ENCODE measurements at places on chromosomes 2 and 18.
A peak's percentile ranks its signal among the peaks of the same experiment; 100 is the strongest.

GRCh38 chr2:186256540-186256939 is 229.5 kb upstream of the ZC3H15 start:
- DNase-seq = peak; percentile 10

DNA sequence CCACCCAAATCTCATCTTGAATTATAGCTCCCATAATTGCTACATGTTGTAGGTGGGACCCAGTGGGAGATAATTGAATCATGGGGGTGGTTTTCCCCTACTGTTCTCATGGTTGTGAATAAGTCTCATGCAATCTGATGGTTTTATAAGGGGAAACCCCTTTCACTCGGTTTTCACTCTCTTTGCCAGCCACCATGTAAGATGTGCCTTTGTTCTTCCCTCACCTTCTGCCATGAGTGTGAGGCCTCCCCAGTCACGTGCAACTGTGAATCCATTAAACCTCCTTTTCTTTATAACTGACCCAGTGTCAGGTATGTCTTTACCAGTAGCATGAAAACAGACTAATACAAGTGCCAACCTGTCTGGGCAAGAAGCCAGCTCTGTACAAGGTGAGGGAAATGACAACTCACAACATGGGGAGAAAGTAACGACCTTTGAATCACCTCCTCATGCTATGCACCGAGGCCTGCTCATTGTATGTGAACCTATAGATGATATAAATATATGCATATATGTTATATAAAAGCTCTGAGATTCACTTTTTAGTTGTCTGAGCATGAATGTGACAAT is 162.2 kb downstream of the ALPK2 start:
- DNase-seq = no peak

- no peak for DNase-seq
Measured at GRCh38 chr2:203399031-203399430, 70.8 kb downstream of the ABI2 start.

- no peak for DNase-seq
Measured at GRCh38 chr2:135925571-135925970, 49.3 kb upstream of the MCM6 start.

GRCh38 chr2:227423656-227424499 is 36.1 kb upstream of the SCYGR1 start:
- no peak for DNase-seq

DNA sequence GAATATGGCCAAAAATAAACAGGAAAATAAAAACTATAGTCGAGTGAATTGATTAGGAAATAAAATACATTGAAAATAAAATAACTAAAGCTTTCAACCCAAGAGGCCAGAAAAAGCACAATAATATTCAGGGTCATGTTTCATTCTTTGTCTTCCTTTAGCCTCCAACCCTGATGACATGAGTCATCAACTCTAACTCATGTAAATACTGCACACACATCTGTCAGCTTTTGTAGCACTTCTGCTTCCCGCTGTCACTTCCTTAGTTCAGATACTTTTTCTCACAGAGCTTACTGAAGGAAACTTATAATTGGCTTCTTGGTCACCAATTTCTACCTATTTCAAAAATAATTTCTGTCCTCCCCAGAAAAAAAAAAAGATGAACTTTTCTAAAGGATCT is 112.8 kb downstream of the UPP2 start:
- peak; percentile 23 for DNase-seq

GRCh38 chr2:134232461-134232860 is 21.4 kb upstream of the MGAT5 start:
- no peak for DNase-seq

- DNase-seq = no peak
Measured at GRCh38 chr2:230234122-230234722, 8.7 kb downstream of the SP140 start.

DNA sequence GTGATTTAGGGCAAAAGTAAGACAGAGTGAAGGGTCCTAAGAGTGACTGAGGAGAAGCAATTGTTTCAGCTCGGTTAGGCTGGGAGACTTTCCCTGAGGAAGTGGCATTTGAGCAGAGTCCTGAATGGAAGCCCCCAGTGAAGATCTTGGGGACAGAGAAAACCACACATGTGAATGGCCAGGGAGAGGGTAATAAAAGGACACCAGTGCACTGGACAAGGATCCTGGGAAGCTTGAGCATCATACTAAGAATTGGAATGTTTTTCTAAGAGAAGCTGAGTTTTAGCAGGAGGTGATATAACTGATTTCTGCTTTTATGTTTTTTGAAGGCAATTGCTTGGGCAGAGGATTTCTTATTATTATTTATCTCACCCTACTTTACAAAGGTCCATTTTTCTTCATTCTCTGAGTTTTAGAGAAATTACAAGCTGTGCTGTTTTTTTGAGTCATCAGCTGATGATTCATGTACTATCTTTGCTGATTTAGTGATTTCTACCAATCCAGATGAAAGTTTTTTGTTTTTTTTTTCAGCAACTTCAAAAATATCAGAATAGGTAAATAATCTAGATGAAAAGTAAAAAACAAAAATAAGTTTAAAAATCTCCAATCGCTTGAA is 43.5 kb downstream of the MFSD6 start:
- DNase-seq = no peak

DNA sequence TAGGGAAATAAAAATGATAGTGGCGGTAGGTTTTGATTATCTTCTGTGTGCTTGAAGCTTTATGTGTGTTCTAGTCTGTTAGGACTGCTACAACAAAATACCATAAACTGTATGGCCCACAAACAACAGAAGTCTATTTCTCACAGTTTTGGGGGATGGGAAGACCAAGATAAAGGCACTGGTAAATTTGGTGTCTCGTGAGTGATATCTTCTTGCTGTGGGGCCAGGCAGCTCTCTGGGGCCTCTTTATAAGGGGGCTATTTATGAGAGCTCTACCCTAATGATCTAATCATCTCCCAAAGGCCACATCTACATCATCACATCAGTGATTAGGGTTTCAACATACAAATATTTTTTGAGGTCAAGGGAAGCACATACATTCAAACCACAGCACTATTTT is 86.8 kb upstream of the SPHKAP start:
- DNase-seq = no peak

- DNase-seq = no peak
Measured at GRCh38 chr2:173555833-173556232, 201.2 kb downstream of the CDCA7 start.

- DNase-seq = no peak
Measured at GRCh38 chr2:192159208-192159607, 35.5 kb downstream of the TMEFF2 start.
